Fibroblast of skin of scalp (primary cell): ENCODE measurements at places on chromosomes 13 and 19.

DNA sequence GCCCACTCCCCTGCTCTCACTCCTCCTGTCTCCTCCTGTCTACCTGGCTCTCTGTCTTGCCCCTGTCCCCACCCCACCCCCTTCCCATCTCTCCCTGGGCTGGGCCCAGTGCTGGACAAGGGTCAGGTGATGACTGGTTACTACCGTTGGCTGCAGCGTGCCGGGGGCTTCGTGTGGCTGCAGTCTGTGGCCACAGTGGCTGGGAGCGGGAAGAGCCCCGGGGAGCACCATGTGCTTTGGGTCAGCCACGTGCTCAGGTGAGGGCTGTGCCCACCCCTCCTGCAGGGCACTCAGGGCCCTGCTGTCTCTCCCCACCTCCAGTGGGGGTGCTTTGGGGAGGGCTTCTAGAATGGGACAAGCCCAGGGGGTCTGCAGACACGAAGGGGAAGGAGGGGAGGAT lies 7.6 kb downstream of the TMEM160 start:
- DNase-seq, result no peak

GRCh38 chr13:111213964-111214726 lies 99.0 kb downstream of the ARHGEF7 start:
- no peak for DNase-seq

- DNase-seq, result no peak
Observed at GRCh38 chr19:648904-649801, 9.5 kb downstream of the FGF22 start.

GRCh38 chr13:113224486-113224885 lies 15.1 kb downstream of the CUL4A start:
- DNase-seq, result no peak

GRCh38 chr13:95793781-95794180 lies 116.8 kb downstream of the DNAJC3 start:
- peak; percentile 71 for DNase-seq

DNA sequence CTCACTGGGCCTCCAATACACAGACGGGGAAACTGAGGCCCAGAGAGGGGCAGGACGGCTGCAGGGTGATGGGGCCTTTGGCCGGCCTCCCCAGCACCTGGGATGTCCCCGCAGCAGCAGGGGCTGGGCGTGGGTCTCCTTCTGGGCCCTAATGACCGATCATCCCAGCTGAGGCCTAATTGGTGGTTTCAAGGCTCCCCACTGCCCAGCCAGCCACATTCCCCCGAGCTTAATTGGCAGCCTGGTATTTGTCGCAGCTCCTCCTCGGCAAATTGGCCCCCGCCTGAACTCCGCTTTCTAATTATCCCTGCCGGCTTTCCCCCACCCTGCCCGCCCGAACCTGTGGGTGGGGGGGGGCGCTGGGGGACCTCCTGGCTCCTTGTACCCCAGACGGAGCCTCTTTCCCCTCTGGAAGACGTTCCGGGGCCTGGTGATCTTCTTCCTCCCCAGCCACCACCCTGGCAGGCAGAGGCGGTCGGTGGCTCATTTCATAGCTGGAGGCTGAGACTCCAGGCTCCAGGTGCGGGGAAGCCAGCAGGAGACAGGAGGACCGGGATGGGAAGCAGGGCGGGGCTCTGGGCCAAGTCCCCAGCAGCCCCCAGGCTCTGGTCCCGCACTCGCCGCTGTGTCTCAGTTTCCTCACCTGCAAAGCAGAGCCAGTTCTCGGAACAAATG lies 27.2 kb upstream of the WDR18 start:
- peak; percentile 72 for DNase-seq

DNA sequence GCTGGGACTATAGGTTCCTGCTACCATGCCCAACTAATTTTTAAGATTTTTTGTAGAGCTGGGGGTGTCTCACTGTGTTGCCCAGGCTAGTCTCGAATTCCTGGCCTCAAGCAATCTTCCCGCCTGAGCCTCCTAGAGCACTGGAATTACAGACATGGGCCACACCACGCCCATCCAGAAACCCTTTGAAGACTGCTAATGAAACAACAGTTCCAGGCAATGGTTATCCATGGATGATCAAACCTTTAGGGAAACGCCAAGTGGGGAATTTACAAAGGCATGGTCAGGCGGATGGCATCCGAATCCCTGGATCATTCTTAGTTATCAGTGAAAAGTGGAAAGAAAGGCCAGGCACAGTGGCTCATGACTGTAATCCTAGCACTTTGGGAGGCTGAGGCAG lies 16.9 kb upstream of the DNMT1 start:
- no peak for DNase-seq

DNA sequence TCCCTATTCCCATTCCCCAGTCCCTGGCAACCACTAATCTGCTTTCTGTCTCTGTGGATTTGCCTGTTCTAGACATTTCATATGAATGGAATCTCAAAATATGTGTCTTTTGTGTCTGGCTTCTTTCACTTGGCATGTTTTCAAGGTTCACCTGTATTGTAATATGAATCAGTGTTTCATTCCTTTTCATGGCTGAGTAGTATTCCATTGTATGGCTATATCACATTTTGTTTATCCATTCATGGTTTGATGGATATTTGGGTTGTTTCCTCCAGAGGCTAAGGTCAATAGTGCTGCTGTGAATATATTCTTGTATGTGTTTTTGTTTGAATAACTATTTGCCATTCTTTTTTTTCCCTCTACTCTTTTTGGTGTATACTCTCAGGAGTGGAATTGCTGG lies 24.4 kb downstream of the NCAN start:
- DNase-seq, result no peak

GRCh38 chr19:58364146-58364545 lies 1.6 kb upstream of the ZNF497 start:
- no peak for DNase-seq

- DNase-seq, result no peak
Observed at GRCh38 chr13:81874681-81875661, 1534.0 kb upstream of the SPRY2 start.

- no peak for DNase-seq
Observed at GRCh38 chr19:5171711-5172110, 168.9 kb downstream of the PTPRS start.

- no peak for DNase-seq
Observed at GRCh38 chr13:67077132-67077531, 153.0 kb downstream of the PCDH9 start.

DNA sequence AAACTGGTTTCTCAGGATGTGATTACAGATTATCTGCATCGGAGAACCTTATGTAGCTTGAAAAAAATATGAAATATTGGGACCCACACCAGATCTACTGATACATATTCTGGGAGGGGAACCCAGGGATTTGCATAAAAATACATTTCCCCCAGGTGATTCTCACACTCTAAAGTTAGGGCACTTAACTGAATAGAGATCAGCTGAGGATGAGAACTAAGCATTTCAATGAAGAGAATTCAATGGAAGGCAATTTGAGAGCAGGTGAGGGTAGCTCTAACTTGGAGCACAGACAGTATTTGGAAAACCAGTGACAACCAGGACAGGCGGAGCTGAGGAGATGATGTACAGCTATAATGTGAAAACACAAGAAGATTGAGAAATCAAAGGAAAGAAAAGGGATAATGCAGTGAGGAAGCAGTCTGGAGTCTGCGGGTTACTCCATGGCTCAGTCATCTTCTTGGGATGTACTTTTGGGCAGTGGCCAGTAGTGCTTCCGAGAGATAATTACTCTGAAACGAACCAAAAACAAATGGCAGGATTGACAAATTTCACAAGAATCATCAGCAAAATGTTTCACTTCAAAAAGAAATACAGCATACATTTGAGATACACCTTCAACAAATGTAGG lies 6.1 kb upstream of the OXGR1 start:
- no peak for DNase-seq

- DNase-seq, result peak; percentile 35
Observed at GRCh38 chr13:50334944-50335343, 319.7 kb downstream of the KCNRG start.

GRCh38 chr19:48095612-48096175 lies 14.9 kb downstream of the PLA2G4C start:
- peak; percentile 90 for DNase-seq

- no peak for DNase-seq
Observed at GRCh38 chr13:30745906-30746686, 10.8 kb downstream of the ALOX5AP start.

GRCh38 chr13:102909971-102910370 lies 64.1 kb downstream of the ERCC5 start:
- no peak for DNase-seq

GRCh38 chr19:30742406-30742938 lies 370.3 kb downstream of the ZNF536 start:
- DNase-seq, result no peak

GRCh38 chr13:25827831-25828465 lies 223.9 kb downstream of the SHISA2 start:
- DNase-seq, result peak; percentile 42

DNA sequence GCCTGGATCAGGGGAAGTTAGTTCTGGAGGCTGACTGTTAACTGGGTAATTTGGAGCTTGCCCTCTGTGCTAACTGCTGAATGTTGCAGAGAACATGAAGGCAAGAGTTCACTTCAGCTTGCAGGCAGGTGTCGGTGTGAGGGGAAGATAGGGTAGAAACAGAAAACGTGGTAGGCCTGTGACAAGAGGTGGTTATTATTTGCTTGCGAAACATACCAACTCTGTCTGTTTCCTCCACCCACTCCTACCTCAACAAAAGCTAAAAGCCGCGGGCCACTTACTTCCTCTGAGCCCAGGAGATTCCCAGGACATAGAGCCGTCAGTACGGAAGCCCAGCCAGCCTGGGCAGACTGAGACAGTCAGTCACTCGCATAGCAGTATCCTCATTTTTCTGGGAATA lies 119.2 kb upstream of the ABCC4 start:
- DNase-seq, result no peak

DNA sequence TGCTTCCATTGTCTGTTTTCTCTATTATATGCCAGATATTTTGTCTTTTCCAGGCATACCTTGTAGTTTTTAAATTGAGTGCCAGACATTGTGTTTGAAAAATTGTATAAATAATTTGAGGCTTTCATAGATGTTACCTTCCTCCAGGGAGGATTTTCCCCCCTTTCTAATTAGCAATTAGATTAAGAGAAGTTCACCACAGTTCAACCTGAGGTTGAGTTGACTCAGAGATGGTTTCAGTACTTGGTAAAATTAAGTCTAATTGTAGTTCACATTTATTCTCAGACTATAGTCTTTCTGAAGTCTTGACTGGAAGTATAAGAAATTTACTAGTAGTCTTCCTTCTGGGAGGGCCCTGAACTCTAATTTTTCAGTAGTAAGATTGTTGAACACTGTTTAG lies 104.1 kb upstream of the SCEL start:
- DNase-seq, result no peak

GRCh38 chr19:29060813-29061364 lies 152.1 kb downstream of the UQCRFS1 start:
- DNase-seq, result peak; percentile 4

GRCh38 chr19:4372165-4373012 lies 28.0 kb downstream of the SH3GL1 start:
- no peak for DNase-seq

DNA sequence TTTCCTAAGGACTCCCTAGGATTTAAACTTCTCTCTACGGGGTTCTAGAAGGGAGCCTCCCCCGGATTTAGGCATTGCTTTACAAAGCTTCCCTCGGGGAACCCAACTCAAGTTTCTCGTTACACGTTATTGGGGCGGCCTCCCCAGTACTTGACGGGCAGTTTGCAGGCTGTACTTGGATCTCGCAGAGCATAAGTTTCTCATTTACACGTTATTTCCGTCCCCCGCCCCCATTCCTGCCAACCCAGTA lies 584 bp downstream of the SMG9 start:
- DNase-seq, result no peak

- peak; percentile 47 for DNase-seq
Observed at GRCh38 chr13:32594157-32594738, 8.0 kb downstream of the PDS5B start.

DNA sequence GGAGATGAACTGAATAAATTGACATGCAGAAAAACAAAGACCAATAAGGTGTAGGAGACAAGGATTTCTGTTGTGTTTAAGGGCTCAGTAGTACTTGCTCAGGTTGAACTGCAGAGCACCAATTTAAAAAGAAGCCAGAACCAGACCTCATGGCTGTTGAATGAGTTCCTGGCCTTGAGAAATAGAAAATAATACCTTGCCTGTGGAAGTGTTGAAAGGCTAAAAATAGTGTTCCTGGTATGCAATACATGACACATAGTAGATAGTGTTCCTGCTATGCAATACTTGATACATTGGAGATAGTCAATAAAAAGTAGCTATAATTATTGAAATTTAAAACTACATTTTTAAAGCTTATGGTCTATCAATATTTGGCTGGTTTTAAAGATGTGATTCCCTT lies 595.8 kb downstream of the PCDH9 start:
- peak; percentile 4 for DNase-seq

- DNase-seq, result no peak
Observed at GRCh38 chr19:17450264-17451075, 2.0 kb upstream of the TMEM221 start.

DNA sequence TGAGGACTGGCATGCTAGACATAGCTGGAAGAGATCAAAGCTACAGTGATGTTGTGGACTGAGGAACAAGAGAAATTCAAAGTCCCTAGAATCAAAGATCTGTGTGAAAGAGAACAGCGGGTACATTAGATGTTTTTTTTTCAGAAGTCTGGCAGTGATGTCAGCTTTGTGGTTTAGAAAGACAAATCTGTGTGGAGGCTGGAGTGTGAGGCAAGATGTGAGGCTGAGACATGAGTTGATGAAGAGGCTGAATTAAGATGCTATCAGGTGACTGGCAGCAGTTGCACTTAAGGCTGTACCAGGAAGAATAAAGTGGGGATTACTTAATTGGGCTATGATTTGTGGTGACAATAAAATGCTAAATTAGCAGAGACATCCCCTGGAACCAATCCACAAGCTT lies 46.5 kb downstream of the DNAJC3 start:
- no peak for DNase-seq

DNA sequence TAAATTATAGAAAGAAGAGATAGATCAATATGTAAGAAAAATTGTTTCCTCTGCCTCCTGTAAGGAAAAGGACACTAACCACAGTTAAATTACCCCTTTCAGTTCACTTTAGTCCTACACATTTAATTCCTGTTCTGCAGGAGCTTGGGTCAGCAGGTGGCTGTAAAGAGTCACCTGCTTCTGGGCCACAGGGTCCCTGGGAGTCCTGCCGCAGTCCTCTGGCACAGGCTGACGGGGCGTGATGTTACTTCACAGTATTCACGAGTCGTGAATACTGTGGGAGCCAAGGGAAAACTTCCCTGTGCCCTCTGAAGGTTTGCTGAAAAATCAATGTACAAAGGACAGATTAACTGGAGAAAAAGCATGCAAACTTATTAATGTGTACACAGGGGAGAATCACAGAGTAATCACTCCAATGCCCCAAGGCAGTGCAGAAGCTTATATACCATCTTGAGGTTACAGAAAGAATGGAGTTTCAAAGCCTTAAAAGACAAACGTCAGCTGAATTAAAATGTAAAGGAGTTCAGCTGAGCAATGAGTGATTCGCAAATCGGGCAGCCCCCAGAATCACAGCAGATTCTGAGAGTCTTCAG lies 125.8 kb upstream of the TMTC4 start:
- no peak for DNase-seq
